CD4-positive, alpha-beta T cell treated with Interleukin-4 for 4 hours (primary cell): ENCODE measurements at places on chromosomes 7 and 10.

DNA sequence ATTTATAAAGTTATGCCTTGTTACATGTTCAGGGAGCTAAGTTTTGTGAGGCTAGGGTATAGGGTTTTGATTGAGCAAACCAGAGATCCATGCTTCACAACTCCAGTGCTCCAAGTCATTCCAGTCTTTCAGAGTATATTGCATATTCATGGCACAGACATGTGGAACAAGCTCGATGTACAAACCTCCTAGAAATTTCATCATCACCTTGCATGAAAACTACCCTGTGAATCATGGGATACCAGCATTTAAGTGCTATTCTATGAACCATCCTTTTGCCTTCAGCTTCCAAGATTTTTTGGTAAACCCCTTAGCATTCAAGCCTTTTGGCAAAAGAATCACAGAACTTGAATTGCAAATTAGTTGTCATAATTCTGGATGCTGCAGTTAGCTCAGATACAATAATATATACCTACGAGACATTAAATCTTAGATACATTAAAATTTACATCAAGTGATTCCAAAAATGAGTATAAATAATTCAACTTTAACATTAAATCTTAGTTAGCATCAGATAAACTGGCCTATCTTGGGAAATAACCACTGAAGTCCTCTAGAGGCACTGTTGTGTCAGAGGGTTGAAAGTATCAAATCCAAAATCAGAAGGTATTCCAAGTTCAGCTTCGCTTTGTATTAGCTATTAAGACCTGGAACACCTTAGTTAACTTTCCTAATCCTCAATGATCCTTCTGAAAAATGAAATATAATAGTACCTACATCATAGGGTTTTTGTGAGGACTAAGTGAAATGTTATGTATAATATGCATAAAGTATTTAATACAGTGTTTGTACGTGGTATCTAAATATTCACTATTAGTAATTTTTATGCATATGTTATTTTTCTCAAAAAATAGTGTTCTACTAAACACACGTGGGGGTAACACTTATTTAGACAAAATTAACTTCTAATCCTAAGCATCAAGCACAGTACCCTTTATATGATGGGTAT is 55.5 kb upstream of the CABCOCO1 start:
- DNase-seq, result no peak

GRCh38 chr10:50621968-50622705 is 1.6 kb downstream of the SGMS1 start:
- DNase-seq, result peak; percentile 71

DNA sequence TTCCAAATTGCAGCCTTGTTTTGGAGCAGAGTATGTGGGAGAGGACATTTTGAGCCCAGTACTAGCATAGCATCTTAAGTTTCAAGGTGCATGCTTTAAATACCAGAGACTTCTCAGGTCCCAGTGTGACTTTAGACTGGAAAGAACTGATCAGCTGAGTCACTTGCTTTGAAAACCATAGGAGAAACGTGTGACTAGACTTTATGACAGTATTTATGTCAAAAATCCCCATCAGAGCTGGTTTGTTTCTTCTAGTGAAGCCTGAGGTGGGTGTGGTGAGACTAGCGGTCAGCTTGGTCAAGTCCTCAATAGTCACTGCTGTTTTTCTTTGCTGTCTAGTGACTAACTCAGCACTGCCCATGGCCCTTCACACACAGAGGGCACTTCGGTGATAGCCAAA is 724.2 kb downstream of the GATA3 start:
- peak; percentile 8 for DNase-seq

GRCh38 chr10:24097751-24098207 is 111.2 kb upstream of the KIAA1217 start:
- DNase-seq, result no peak

GRCh38 chr10:29541422-29542210 is 93.2 kb downstream of the SVIL start:
- DNase-seq, result no peak

- no peak for DNase-seq
Measured at GRCh38 chr7:158472596-158472995, 115.0 kb downstream of the PTPRN2 start.
